Ascending aorta (tissue), 2 donors: ENCODE measurements at places on chromosomes 12 and 14. TPM values are rescaled to one million over a fixed set of nuclear protein-coding genes. Genes with fewer than 3 reads are reported as not detected.

The TUBA1A gene
- 214 TPM for total RNA-seq

The LRFN5 gene
- 0.11 TPM for total RNA-seq

The BDKRB1 gene
- total RNA-seq, result not detected

The ST8SIA1 gene
- 9.7 TPM for total RNA-seq

The DIO3 gene
- total RNA-seq, result not detected

DNA sequence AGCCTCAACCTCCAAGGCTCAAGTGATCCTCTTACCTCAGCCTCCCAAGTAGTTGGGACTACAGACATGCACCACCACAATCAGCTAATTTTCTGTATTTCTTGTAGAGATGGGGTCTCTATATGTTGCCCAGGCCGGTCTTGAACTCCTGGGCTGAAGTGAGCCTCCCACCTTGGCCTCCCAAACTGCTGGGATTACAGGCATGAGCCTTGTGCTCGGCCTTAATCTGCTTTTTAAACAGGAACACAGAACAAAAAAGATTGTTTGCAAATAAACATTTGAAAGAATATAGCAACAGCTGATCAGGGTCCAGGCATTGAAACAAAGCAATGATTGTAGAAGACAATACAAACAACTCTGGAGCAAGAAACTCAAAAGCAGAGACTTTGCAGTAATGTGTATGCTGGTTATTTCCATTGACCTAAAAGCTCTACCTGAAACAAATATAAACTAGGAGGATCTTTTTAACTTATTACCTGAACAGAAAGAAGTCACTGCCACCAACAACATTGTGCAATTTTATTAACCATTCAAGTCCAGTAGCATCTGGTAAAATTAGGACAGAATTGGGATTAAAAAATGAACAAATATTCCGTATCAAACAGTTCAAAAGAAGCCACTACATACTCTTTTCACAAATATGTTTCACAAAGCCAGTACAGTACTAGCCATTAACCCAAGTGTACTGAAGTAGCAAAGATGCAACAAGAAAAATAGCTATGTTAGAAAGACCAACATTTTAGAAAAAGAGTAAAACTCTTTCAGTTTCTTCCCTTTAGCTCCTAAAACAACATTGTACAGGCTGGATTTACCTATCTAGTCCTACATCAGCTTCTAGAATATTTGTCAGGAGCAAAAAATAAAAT, 14.2 kb downstream of the AMN1 start:
- DNase-seq, result no peak

- no peak for DNase-seq
Observed at GRCh38 chr14:68376067-68376779, 416.6 kb downstream of the ZFP36L1 start.

- no peak for DNase-seq
Observed at GRCh38 chr12:100145643-100146042, 3.0 kb upstream of the BLTP3B start.

- DNase-seq, result no peak
Observed at GRCh38 chr12:111869671-111870070, 27.6 kb downstream of the MAPKAPK5 start.

DNA sequence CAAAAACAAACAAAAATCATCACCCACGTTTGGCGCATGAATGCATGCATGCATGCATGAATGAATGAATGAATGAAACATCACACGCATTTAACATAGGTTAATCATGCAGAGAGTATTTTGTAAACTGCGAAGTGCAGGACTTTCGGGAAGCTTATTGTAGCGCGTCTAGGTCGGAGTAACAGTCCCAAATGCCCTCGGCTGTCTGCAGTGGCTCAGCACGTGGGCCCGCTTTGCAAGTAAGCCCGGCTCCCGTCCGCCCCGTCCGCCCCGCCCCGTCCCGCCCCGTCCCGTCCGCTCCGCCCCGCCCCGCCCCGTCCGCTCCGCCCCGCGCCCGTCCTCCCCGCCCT, 263 bp upstream of the IFT81 start:
- no peak for DNase-seq

DNA sequence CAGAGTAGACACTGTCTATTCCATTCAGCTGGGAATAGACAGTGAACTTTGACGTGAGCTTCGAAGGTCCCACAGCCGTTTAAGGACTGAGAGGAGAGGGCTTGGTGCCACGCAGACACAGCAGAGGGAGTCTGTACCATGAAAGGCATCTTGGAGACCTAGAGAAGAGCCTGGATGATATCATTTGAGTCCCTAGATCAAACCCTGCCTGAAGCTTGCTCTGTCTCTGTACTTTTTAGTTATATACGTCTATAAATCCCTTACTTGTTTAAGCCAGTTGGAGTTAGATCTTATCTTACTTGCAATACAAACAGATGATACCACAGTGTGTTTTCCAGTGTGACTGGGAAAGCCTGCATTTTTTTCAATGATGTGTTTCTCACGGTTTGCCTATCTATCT, 128.9 kb upstream of the RTL1 start:
- no peak for DNase-seq

GRCh38 chr12:120719496-120720233, 6.0 kb upstream of the ACADS start:
- DNase-seq, result no peak

GRCh38 chr12:129083121-129083840, 230.0 kb downstream of the GLT1D1 start:
- DNase-seq, result peak; percentile 39

DNA sequence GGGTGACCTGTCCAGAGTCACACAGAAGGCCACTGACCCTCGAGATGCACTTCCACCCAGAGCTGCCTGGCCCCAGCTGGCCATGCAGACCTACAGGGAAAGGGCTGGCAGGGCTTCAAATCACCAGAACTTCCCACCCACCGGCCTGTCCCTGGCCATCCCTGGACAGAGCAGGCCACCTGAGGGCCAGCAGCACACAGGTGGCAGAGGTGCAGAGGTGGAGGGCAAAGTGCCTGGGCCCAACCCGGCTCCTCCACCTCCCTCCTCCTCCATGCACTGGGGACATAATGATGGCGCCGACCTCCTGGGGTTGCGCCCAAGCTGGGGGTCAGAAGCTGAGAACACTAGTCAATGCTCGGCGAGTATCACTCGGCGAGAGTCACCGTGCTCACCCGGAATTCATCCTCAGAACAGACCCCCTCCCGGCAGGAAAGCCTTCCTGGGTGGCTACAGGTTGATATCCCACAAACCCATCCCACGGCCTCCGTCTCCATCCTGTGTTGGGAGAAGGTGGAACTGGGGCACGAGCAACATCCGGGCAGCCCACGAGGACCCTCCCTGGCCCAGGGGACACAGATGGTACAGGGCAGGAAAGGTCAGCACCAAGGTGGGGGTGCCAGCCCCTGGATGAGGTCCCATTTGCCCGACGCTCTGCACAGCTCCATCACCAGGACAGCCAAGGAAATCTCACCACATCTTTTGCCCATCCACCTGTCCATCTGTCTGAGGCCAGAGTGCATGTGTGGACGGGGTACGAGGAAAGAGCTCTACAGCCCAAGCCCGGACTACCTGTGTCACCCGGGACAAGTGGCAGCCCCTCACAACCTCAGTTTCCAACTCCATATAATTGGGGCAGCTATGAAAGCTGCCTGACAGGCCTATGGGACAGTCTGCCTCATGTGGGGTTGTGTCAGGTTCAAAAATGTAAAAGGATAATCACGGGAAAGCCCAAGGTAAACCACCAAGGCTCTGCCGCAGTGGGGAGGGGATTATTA, 10.8 kb downstream of the BEGAIN start:
- no peak for DNase-seq

- DNase-seq, result no peak
Observed at GRCh38 chr12:26520109-26520508, 312.9 kb downstream of the ITPR2 start.

- DNase-seq, result no peak
Observed at GRCh38 chr14:71271166-71271945, 364.1 kb downstream of the PCNX1 start.

- DNase-seq, result no peak
Observed at GRCh38 chr14:66657780-66658179, 149.8 kb downstream of the GPHN start.

DNA sequence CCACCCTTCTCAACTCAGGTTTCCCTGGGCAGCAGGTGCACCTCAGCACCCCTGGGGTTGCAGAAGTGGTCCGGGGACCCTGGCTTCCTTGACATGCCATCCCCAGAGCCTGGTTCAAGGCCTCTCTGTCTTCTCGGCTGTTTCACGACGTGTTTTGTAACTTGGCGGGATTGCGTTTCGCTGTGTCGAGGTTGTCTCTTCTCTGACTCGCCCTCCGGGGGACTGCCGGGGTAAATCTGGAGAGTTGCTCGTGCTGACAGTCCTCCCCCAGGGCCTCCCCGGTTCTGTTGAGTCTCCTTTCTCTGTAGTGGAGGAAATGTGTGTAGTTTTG, 25.6 kb downstream of the MEG3 start:
- DNase-seq, result no peak

- peak; percentile 63 for DNase-seq
Observed at GRCh38 chr14:68884031-68885030, 91.5 kb upstream of the ZFP36L1 start.
